ENCODE measurements at places on chromosomes 4 and X. TPM values are rescaled to one million over a fixed set of nuclear protein-coding genes. Genes with fewer than 3 reads are reported as not detected.

Gene HERC5
- total RNA-seq, result 2.2 TPM

Gene TRAM1L1
- 0.48 TPM for total RNA-seq

Gene CCKAR
- total RNA-seq, result not detected

Gene CLCN4
- 2.4 TPM for total RNA-seq

Gene VCX3B
- total RNA-seq, result not detected
